NCI-H1694 (cell line): ENCODE measurements at places on chromosomes 7 and 10.

DNA sequence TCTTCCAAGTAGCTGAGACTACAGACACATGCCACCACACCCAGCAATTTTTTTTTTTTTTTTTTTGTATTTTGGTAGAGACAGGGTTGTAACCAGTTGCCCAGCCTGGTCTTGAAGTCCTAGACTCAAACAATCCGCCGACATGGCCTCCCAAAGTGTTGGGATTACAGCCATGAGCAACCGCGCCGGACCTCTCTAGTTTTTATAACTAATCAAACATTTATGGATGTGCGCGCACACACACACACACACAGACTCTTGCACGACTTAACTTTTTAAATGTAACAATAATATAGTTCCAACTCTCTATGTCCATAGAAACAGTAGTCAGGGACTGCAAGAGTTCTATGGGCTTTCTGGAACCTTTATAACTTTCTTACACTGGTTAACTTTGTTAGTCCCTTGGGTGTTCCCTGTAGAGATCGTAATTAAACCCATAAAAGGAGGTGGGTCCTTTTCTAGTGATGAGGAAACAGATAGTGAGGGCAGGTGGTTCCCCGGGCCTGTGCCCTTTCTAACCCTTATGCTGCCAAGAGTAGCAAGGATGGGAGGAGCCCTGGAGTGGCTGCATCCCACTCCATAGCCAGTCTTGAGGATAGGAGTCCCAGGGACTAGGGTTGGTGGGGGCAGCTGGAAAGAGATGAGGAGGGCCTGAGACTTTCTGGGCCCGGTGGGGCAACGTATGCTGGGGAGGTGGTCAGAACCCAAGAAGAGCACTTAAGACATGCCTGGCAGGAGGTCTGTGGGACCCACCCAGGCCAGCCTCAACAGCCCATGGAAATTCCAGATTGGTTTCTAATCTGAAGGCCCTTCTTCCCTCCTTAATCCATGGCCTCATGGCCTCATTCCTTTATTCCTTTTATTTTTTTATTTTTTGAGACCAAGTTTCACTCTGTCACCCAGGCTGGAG, 8.6 kb downstream of the MARVELD1 start:
- no peak for DNase-seq

GRCh38 chr7:31805209-31805818, 118.3 kb downstream of the PPP1R17 start:
- no peak for DNase-seq

DNA sequence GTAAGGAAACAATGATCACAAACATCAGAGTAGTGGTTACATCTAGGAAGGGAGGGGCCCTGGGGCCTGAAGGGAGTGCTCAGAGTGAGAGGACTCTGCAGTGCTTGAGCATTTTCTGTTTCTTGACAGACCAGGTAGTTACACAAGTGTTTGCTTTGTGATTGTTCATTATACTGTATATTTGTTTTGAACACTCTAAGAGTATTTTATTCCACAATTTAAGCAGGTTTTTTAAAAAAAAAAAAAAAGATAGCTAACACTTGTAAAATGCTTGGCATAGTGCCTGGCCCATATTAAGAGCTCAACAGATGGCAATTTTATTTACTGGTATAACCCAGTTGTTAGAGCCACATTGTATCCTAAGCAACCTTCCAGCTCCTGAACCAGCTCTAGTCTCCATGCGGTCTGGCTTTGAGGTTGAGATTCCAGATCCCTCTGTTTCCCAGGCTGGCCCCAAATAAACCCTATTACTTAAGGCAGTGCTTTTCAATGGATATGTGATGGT, 20.1 kb upstream of the ATXN7L1 start:
- DNase-seq: peak; percentile 97

GRCh38 chr10:44786286-44786850, 124.8 kb upstream of the TMEM72 start:
- no peak for DNase-seq

DNA sequence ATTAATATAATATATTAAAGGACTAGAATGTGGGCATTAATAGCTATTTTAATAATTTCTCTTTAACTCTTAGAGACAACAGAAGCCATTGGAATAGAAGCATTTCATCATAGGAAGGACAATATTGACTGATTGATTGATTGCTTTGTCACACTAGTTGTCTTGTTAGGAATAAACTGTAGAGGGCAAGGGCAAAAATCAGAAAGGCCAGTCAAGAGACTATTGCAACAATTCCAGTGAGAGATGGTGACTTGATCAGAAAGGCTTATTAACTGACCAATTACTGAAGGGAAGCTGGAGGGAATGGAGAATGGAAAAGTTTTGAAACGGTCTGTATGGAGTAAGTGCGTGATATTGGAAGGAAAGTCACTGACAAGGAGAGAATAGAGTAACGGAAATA, 87.3 kb downstream of the RUNDC3B start:
- DNase-seq: no peak

DNA sequence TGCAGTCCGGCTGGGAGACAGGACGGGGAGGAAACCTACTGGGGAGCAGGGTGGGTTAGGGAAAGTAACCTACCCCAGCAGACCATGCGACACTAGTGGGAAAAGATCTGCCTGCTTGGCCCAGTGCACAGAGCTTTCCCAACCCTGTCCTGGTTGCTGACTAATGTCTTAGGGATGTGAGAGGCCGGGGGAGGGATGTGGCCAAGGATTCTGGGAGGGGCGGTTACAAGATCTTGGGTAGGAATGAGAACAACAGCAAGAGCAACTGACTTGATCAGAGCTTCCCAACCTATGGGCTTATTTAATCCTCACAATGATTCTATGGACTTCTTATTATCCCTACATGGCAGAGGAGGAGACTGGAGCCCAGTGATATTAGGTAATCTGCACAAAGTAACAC, 24.0 kb upstream of the EIF5AL1 start:
- DNase-seq: no peak

- DNase-seq: no peak
Observed at GRCh38 chr7:52944921-52945320, 90.5 kb upstream of the POM121L12 start.

DNA sequence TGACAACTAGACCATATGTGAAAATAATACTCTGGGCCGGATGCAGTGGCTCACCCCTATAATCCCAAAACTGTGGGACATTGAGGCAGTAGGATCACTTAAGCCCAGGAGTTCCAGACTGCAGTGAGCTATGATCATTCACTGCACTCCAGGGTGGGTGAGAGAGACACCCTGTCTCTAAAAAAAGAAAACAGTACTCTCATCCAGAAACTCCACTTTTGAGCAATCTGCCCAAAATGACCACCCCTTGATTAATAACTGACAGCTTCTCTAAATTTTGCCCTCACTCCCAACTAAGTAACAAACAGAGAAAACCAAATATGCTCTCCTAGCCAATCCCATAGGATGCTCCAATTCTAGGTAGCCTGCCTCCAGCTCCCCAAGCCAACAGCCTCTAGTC, 62.5 kb upstream of the AKR1E2 start:
- DNase-seq: no peak

DNA sequence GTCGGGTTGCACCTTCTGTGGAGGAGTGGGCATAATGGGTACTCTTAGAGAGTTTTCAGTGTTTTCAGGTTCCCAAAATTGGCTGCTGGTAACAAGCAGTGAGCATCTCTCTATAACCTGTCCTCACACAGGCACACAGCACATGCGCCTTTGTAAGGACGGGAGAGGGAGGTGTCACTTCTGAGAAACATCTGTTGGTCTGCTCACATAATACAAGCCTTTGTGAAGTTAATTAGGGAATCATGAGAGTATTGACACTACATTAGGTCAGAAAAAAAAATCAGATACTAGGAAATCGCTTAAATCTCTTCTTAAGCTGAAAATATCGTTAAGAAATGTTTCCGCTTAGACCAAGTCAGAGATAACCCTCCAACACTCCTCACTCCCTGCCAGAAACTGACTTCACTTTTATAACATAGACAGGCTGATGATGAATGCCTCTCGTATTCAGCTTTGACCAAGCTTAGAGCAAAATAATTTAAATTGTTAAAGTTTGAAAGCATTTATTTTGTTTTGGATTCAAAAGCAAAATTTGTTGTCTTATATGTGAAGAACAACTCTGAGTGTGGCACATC, 769.7 kb downstream of the TNS3 start:
- DNase-seq: no peak

- no peak for DNase-seq
Observed at GRCh38 chr10:116870949-116871348, 21.6 kb downstream of the ENO4 start.

GRCh38 chr7:158649279-158649678, 55.3 kb downstream of the NCAPG2 start:
- peak; percentile 19 for DNase-seq
